ENCODE measurements at places on chromosomes 3 and 15. TPM values are rescaled to one million over a fixed set of nuclear protein-coding genes. Genes with fewer than 3 reads are reported as not detected.

- peaks cover 14% of the 10 kb centered on the region for H3K4me1 ChIP-seq
- no peak overlapping the region for H3K4me3 ChIP-seq
- DNase-seq = peak; percentile 13
These were observed 1.2 kb downstream of the CLSTN2 start for GRCh38 chr3:139935866-139936817.

Gene DGKG
- total RNA-seq = 15.0 TPM

- no peaks in the 10 kb centered on the region for H3K27me3 ChIP-seq
- no peaks in the 10 kb centered on the region for H3K36me3 ChIP-seq
- H3K4me3 ChIP-seq = no peak overlapping the region
- H3K4me1 ChIP-seq = no peaks in the 10 kb centered on the region
These were observed 294.0 kb downstream of the RORA start for GRCh38 chr15:60935130-60935529.

DNA sequence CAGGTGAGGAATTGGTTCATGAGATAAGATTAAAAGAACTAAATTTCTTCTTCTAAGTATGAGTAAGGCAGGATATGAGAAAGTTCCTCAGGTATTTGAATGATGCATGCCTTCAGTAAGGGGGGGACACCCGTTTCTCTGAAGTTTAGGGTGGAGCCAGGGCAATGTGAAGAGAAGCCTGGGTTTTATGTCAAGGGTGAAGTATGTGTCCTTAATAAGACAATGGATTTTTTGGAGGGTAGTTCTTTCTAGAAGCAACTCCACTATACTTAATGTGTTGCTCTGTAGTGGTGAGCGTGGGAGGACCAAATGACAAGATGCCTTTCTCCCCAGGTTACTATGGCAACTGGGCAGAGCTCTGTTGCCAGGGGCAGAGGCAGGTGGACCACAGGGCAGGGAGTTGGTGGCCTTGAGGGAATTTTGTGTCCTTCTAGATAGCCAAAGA, 44.0 kb downstream of the PHLDB2 start:
- DNase-seq = no peak
- no peaks in the 10 kb centered on the region for H3K27me3 ChIP-seq
- H3K4me1 ChIP-seq = peaks cover 7% of the 10 kb centered on the region
- H3K36me3 ChIP-seq = no peaks in the 10 kb centered on the region
- H3K4me3 ChIP-seq = no peak overlapping the region
- no peak overlapping the region for H3K27ac ChIP-seq

Gene METTL6
- 20.2 TPM for total RNA-seq

Gene IL17RE
- 3.7 TPM for total RNA-seq

DNA sequence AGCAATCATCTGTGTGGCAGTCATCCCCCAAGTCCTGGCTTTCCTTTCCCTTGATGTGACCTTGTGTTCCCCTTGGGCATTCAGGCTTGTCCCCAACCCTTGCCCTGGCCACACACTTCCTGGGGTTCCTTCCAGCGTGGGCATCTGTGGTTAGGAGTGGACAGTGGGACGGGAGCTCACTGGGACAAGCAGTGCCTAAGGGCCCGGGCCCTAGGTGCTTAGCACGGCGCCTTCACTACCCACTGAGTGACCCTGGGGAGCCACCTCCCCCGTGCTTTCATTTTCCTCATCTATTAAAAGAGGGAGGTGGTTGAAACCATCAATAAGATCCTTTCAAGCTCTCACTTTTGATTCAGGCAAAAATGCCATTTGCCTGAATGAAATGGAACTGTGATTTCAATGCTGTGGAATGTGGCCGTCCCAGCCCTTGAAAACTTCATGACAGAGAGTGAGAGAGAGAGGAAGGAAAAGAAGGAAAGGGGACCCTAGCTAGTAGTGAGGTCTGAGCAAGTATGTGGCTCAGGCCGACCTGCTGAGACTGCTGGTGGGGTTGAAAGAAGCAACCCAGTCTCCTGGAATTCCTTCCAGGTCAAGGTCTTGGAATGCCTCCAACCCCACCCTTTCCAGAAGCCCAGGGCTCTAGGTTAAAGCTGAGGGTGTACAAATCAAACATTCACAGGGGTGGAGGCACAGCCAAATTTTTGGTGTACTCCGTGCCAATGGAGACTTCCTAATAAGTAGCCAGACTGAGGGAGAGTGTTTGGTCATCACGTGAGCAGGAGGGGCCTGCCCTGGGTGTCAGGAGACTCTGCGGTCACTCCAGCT, 302.9 kb downstream of the TLE3 start:
- no peaks in the 10 kb centered on the region for H3K36me3 ChIP-seq
- H3K4me3 ChIP-seq = no peak overlapping the region
- peaks cover 17% of the 10 kb centered on the region for H3K4me1 ChIP-seq
- H3K27me3 ChIP-seq = no peaks in the 10 kb centered on the region
- DNase-seq = peak; percentile 61

GRCh38 chr3:13139471-13140065, 66.3 kb upstream of the IQSEC1 start:
- no peaks in the 10 kb centered on the region for H3K36me3 ChIP-seq
- no peak for DNase-seq
- H3K4me3 ChIP-seq = no peak overlapping the region
- H3K4me1 ChIP-seq = no peaks in the 10 kb centered on the region
- H3K27ac ChIP-seq = no peak overlapping the region
- no peaks in the 10 kb centered on the region for H3K27me3 ChIP-seq

Gene GUCA1C
- total RNA-seq = not detected

Gene PEAK1
- 39.0 TPM for total RNA-seq

DNA sequence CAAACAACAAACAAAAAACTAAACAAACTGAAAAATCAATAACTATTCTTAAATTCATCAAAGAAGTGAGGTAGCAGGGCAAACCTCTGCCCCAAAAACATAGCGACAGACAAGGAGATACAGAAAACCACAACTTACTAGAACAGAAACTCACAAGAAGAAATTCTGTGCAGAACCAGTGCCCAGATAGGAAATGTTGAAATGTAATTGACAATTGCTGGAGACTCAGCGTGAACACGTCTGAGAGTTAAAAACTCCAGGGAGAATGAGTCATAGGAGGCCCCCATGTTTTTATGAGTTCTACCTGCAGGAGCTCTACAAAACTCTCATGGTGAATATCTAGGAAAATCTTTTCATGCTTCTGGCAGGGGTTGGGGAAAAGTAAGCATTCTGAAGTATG, 95.5 kb upstream of the SETMAR start:
- H3K27ac ChIP-seq = no peak overlapping the region
- H3K36me3 ChIP-seq = no peaks in the 10 kb centered on the region
- no peak for DNase-seq
- no peaks in the 10 kb centered on the region for H3K27me3 ChIP-seq
- no peak overlapping the region for H3K4me3 ChIP-seq
- H3K4me1 ChIP-seq = no peaks in the 10 kb centered on the region
